Activated CD4-positive, alpha-beta T cell treated with anti-CD3 and anti-CD28 coated beads, Interleukin-2, amount 10 ng/mL, durations not matched to agents 24 days and 14 days (primary cell): ENCODE measurements at places on chromosomes 16 and 17. TPM values are rescaled to one million over a fixed set of nuclear protein-coding genes. Genes with fewer than 3 reads are reported as not detected.

The TP53TG3 gene
- total RNA-seq: not detected in 2 replicates

The CMTM2 gene
- 0.51 and 0.95 TPM in 2 replicates for total RNA-seq

The GHDC gene
- 14.4 and 17.5 TPM in 2 replicates for total RNA-seq

GRCh38 chr17:49993423-49994060 lies 1.5 kb downstream of the DLX3 start:
- peak; percentile 79 for DNase-seq

GRCh38 chr16:2194166-2194834 lies 2.1 kb downstream of the CASKIN1 start:
- DNase-seq: peak; percentile 67

GRCh38 chr17:20999841-21000532 lies 42.8 kb downstream of the USP22 start:
- no peak for DNase-seq

- DNase-seq: no peak
Observed at GRCh38 chr17:75791254-75791653, 6.6 kb downstream of the UNK start.

DNA sequence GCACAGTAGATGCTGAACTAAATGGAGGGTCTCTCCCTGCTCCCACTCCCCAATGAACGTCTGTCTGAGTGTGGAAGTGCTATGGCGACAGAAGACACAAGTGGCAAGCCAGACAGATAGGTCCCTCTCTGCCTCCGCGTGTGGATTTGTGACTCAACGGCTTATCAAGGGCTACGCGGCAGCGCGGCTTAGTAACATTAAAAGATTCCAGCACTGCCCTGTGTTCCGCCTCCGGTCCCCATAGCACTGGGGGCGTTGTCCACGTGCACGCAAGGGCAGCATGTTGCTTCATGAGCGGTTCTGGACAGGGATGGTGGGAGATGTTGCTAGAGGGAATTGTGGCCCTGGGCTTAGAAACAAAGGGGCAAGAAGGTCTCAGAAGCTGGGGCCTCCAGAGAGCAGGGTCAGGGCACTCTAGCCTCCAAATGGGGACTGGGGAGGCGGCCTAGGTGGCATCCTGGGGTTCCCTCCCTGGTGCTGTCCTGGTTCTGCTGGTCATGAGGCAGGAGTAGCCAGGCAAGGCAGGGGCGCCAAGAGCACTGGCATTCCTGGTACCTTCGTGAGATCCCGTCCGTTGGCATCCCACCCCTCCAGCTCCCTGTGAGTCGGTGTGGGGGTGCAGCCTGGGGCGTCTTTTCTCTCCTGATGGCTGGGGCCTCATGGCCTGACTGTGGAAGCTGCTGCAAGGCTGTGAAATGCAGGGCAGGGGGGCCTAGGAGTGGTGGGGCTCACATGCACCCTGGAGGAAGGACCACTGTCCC lies 9.1 kb downstream of the CRHR1 start:
- DNase-seq: no peak

- DNase-seq: peak; percentile 77
Observed at GRCh38 chr17:56681561-56682266, 88.2 kb downstream of the NOG start.

DNA sequence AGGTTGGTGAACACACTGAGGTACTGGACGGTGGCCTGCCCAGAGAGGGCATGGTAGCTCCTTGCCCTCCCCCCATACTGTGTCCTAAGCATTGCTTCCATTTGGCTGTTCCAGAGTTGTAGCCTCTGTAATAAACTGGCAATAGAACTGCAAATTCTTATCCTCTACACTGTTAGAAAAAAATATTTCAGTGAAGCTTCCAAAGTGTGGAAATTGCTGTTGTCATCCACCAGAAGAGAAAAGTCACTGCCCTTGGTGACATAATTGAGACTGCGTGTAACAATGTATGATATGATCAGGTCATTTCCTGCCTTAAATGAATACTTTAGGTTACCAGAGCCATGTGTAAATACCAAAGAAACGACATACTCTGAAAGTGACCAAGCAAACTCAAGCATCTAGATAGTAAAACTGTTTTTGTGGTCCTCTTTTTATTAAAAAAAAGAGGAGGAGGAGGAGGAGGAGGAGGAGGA lies 65.9 kb downstream of the CEP95 start:
- peak; percentile 64 for DNase-seq

GRCh38 chr16:79265701-79266100 lies 334.8 kb downstream of the MAF start:
- no peak for DNase-seq
